CD4-positive, alpha-beta T cell treated with Interferon alpha-2 for 1 hour (primary cell): ENCODE measurements at places on chromosomes 5 and 9.

DNA sequence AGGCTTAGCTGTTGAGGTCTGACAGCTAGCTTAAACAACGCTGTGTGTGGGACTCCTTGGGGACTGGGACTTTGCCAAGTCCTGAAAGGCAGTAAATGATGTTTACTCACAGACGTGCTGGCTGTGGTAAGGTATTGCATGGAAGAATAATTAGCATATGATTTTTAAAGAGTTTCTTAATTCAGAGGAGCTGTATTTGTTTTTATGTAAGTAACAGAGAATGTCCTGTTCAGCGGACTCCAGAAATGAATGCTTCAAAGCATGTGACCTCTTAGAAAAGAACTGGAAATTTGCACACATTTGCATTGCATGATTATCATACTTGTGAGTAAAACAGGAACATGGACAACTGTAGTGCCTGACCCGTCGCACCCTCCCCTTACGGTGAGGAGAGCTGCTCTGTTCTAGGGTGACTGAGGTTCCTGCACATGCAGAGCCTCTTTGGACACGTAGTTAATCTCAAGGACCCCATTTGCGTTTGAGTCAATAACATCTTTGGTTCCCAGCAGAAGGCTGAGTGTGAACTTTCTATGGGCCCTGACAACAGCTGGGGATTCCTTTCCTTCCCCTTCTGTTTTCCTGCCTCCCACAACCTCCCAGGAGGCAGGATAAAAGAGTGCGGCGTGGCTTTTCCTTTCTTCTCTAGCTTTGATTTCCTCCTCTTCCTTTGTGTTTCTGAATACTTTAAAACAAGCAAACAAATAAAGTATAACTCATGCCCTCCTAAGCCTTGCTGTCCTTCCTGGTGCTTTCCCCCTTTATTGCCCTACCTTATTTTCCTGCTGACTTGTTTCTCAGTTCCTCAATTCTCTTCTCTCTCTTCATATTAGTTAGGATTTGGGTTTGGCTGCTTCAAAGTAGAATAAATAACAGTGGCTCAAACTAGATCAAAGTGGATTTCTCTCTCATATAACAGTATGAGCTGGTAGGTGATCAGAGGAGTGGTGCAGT lies 157.2 kb upstream of the CD180 start:
- no peak for DNase-seq

GRCh38 chr5:56358703-56359681 lies 125.9 kb upstream of the ANKRD55 start:
- DNase-seq: no peak

DNA sequence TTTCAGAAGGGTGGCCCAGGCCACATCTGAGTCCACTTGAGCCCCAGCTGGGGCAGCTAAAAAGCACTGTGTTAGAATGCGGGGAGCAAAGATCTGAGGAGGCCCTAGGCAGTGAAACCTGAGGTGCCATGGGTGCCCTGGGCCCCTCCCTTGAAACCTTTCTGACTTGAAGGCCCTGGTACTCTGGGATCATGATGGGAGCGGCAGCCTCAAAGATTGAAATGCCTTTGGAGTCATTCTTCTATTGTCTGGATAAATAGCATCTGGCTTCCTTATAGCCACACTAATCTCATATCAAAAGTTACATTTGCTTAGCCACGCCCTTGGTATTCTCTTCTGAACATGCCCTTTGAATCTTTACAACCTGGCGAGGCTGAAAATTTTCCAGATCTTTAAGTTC lies 7.7 kb upstream of the SEMA5A start:
- no peak for DNase-seq

GRCh38 chr5:41927604-41928003 lies 2.5 kb downstream of the FBXO4 start:
- no peak for DNase-seq

DNA sequence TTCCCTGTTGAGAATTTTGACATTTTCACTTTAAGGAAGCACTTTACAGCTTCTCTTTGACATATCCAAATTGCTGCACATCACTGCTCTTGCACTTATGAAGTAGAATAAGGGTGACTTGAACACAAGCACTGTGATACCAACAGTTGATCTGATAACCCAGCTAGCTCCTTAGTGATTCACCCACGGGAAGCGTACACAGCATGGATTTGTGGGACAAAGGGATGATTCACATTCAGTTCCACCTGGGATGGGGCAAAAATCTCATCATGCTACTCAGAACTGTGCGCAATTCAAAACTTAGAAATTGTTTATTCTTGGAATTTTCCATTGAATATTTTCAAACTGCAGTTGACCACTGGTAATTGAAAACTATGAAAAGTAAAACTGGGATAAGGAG lies 1565.5 kb upstream of the CDH9 start:
- no peak for DNase-seq
